Stimulated activated CD8-positive, alpha-beta memory T cell treated with anti-CD3 and anti-CD28 coated beads, Interleukin-7, amount 100 ng/mL, for 1 hour (primary cell): ENCODE measurements at places on chromosomes 3 and 15.

DNA sequence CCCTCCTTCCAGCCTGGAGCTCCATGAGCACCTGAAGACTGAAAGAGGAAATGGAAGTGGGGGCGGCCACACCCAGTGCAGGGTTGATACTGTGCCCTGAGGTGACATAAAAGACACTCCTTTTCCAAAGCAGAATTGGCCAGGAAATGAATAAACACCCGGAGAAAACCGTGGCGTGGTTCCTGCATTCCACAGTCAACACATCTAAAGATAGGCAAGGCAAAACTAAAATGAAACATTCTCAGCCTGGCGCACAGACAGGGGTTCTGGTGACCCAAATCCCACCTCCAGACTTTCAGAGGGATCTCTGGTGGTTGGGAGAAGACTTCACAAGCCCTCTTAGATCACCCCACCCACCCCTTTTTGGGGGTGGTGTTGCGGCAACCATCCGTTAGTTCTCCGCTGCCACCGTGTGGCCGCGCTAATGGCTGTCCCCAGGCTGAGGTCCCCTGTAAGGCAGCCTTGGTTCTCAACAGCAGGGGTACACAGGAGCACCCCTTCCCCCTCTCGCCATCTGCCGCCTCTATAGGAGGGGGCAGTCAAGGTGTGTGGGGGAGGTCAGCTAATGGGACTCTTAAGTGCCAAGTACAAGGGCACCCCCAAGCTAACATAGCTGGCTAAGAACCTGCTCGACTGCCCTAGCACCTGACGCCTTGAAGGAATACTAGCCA lies 2.5 kb upstream of the MST1R start:
- no peak for DNase-seq

- DNase-seq = no peak
These were observed 313.6 kb upstream of the LMCD1 start for GRCh38 chr3:8187996-8188395.

GRCh38 chr3:64361962-64362735 lies 136.9 kb upstream of the PRICKLE2 start:
- no peak for DNase-seq

GRCh38 chr15:88990185-88990679 lies 77.1 kb upstream of the MFGE8 start:
- DNase-seq = no peak

GRCh38 chr15:68201879-68202261 lies 3.3 kb downstream of the CALML4 start:
- DNase-seq = no peak

DNA sequence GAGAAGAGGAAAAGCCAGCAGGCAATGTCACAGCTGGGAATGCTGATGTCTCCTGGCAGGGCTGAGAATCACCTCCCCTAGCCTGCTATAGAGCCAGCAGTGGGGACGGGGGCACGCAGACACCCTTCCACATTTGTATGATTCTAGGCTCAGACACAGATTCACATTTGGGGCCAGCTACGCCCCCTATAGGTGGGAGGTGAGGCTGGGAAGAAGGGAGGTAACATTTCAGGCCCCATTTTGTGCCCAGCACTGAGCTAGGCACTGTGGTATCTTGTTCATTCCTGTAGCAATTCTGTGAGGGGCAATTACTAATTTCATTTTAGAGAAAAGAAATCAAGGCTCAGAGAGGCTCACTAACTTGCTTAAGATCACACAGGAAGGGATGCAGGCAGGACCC lies 15.9 kb upstream of the ACAD9 start:
- no peak for DNase-seq

GRCh38 chr3:139460076-139460475 lies 16.2 kb downstream of the RBP2 start:
- no peak for DNase-seq

GRCh38 chr3:180808823-180809575 lies 103.5 kb upstream of the FXR1 start:
- DNase-seq = no peak

DNA sequence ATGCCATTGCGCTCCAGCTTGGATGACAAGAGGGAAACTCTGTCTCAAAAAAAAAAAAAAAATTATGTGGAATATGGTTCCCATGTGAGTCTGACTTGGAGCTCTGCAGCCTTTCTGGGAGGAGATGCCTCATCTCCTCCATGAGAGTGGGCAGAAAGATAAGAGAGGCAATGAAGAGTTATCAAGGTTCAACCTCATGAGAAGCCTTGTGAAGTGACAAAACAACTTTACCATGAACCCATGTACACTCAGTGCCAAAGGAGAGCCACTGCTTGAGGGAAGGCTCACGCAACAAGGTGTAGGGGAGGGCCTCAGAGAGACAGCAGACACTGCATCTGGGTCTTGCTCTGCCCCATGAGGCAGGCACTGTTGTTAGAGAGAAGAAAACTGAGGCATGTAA lies 75.7 kb downstream of the CD200R1L start:
- DNase-seq = no peak

- no peak for DNase-seq
These were observed 146.1 kb downstream of the GHSR start for GRCh38 chr3:172302203-172302602.

GRCh38 chr3:8970971-8971589 lies 7.8 kb upstream of the RAD18 start:
- peak; percentile 46 for DNase-seq

DNA sequence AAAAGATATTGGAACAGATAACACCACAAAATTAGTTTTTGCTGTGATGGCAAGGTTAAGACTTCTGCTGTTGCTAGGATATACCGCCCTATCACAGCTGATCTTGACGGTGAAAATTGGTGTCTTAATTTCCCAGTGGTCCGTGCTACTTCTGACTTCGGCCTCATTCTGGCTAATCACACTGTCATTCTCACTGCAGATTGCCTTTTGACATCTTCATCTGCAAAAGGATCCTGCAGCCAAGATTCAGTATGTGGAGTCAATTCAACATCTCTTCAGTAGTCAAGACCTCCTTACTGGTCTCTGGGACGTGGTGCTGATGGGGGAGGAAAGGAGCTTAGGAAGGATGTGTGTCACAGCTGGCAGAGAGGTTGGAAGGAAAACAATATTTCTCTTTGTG lies 438.6 kb downstream of the WDR72 start:
- DNase-seq = no peak

GRCh38 chr3:25820366-25820765 lies 30.5 kb downstream of the OXSM start:
- DNase-seq = no peak

DNA sequence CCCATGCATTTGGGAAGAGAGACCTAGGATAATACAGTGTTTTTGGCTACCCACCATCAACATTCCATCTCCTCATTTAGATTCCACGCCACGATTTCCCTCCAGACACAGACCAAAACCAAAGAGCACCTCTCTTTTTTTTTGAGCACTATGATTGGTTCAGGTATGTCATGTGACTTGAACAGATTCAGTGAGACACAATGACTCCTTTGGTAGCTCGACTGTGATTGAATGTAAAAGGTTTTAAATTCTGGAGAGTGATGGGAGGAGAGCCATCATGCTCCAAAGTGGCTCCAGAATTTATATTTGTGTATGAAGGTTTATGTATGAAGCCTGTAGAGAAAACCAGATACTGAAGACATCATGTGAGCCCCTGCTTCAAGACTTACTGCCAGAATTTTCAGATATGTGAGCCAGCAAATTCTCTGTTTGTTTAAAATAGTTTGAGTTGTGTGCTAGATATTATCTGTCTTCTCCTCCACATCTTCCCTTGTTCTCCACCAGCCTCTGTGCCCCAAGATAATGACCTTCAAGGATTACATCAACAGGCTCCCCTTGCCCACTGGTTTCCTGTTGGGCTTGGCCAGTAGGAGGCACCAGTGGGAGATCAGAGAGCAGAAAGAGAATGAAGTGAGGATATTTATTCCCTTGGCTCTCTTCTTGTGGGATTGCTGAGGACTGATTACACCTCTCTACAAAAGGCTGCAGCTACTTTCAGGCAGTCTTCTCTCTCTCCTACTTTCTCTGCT lies 12.5 kb downstream of the MYD88 start:
- no peak for DNase-seq

DNA sequence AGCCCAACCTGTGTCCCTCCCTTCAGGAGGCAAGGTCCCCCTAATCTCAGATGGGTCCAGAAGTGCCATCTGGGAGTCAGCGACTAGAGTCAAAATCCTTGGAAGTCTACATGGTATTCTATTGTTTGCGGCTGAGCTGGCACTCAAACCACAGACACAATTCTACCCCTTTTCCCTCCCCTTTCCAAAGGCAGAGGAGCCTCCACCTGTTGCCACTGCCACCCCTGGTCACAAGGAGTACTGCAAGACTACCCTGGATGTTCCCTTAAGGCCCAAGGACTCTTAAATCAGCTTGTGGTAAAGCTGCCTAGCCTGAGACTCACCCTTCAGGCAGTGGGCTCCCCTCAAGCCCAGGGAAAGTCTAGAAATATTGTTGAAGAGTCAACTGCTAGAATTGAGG lies 4.3 kb upstream of the OR5H6 start:
- DNase-seq = no peak

GRCh38 chr15:94731286-94731685 lies 499.9 kb downstream of the MCTP2 start:
- no peak for DNase-seq

DNA sequence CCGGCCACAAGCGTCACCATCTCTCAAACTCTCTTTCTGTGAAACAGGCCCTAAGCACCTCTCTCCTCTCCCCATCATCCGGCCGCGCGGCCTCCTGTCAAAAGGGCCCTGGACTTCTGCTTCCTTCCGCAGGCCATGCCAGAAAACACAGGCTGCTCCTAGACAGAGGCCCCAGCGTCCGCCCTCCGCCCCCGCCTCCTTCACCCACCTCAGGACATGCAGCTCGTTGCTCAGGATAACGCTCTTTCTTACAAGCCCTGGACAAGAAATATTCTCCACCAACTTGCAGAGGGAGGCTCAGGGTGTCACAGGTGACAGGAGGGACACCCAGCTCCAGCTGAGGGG lies 212.0 kb downstream of the XXYLT1 start:
- no peak for DNase-seq

DNA sequence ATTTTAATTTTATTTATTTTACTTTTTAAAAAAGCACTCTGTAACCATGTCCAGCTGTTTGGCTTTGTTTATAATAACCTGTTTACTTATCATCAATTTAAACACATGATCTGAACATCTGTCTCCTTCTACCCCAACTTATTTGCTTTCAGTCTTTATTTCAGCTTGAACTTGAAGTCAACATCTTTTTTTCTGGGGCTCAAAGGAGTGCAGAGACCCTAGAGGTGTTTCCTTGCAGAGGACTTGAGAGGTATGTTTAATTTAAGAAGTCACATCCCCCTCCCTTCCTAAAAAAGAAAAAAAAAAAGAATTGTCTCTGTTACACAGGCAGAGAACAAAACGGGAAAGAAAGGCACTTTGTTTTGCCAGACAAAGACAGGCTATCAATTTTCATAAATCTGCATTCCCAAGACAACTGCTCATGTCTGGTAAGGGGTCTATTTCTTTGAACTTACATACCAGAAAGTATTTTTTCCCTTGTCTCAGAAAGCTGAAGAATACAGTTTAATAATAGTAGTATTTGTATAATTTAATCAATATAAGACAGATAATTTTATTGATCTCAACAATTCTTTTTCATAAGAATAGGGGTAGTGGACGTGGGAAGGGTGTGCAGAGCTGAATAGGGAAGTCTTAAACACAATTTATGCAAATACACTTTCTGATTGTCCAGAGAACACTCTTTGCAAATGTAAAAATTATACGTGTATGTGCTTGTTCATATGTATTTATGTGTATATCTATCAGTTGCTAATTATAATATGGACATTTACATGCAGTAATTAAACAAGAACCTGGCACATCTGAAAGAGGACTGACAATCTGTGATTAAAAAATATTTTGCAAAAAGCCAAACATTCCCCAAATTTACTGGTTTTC lies 109.7 kb upstream of the PDZRN3 start:
- DNase-seq = no peak

GRCh38 chr3:49715611-49716121 lies 3.8 kb downstream of the AMIGO3 start:
- DNase-seq = no peak

DNA sequence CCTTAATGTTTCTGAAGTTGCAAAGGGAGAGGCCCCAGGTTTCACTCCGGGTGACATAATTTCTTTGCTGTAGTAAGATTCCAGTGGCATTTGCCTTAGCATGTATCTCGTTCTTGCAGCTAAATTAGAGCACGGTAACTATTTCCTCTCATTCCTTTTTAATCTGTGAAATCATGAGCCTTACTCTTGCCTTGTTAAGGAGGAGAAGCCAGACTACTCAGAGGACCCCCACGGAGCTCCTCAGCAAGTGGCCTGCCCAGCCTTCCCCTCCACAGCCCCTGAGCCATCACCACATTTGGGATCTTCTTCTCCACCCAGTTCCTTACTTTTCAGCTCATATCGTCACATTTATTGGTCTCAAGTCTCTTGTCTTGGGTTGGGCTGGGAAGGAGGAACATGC lies 54.2 kb downstream of the ABHD2 start:
- DNase-seq = no peak

DNA sequence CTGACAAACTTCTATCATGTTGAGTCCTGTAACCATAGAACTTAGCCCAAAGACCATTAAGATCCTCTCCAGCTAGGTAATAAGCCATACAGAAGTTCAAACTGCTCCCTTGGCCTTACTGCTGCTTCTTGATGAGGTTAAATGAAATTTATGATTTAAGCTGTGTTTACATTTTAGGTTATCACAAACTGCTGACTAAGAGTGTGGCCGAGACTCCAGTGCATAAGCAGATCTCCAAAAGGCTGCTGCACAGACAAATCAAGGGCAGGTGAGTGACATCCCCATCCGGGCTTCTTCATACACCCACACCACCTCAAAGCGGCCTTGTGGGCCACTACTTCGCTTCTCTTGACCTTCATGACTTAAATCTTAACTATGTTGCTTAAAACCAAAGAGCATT lies 39.0 kb downstream of the KIF7 start:
- DNase-seq = no peak

GRCh38 chr15:85407421-85408269 lies 27.2 kb downstream of the AKAP13 start:
- DNase-seq = no peak

- DNase-seq = no peak
These were observed 2.7 kb downstream of the ZMAT3 start for GRCh38 chr3:179068779-179069530.

- DNase-seq = no peak
These were observed 15.0 kb upstream of the FYCO1 start for GRCh38 chr3:46010519-46011113.

DNA sequence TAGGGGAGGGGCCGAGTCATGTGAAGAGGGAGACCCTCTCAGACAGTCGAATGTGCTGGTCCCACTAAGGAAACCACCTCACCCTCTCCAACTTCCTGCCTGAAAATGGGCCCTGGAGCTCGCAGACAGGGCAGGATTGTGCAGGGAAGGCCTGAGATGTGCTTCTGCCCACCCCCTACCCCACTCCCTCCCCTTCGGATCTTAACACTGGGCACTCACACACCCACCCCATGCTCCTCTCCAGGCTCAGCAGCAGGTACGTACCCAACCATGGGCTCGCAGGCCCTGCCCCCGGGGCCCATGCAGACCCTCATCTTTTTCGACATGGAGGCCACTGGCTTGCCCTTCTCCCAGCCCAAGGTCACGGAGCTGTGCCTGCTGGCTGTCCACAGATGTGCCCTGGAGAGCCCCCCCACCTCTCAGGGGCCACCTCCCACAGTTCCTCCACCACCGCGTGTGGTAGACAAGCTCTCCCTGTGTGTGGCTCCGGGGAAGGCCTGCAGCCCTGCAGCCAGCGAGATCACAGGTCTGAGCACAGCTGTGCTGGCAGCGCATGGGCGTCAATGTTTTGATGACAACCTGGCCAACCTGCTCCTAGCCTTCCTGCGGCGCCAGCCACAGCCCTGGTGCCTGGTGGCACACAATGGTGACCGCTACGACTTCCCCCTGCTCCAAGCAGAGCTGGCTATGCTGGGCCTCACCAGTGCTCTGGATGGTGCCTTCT lies 20.0 kb downstream of the ATRIP start:
- no peak for DNase-seq

- DNase-seq = no peak
These were observed 6.7 kb downstream of the FAM162A start for GRCh38 chr3:122390665-122391064.
